Mesenchymal stem cell (in vitro differentiated cells and primary cell): ENCODE measurements at places on chromosomes 12 and 14.
A peak's percentile ranks its signal among the peaks of the same experiment; 100 is the strongest.

GRCh38 chr14:91889477-91890211 is 22.3 kb upstream of the TC2N start:
- DNase-seq: no peak

- peak; percentile 38 for DNase-seq
Measured at GRCh38 chr14:100822532-100823296, 3.2 kb upstream of the MEG3 start.

GRCh38 chr12:16002880-16003279 is 91.7 kb downstream of the DERA start:
- no peak for DNase-seq

GRCh38 chr12:120689397-120690082 is 2.6 kb downstream of the MLEC start:
- DNase-seq: peak; percentile 11

- DNase-seq: no peak
Measured at GRCh38 chr12:127300075-127300474, 966.9 kb upstream of the TMEM132C start.

DNA sequence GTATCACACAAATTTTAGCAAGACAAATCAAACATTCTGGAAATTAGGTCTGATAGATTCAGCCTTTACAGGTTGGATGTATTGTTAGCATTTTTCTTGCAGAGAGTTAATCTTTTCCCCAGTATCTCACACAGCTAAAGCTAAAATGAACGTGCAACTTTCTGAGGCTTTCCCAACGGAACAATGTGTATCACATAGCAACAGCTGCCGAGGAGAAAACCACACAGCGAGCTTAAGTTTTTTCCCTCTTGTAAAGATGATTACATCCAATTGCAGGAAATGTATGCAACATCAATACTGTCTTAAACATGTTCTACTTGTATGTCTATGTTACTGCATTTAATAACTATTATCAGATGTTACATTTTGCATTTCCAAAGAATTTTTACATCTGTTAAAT is 182.2 kb downstream of the CCDC59 start:
- no peak for DNase-seq

GRCh38 chr12:118373616-118374015 is 909 bp upstream of the TAOK3 start:
- DNase-seq: no peak

- peak; percentile 31 for DNase-seq
Measured at GRCh38 chr12:87687362-87687761, 341.8 kb downstream of the C12orf50 start.

GRCh38 chr12:121693155-121693687 is 19.3 kb upstream of the TMEM120B start:
- DNase-seq: no peak

- DNase-seq: no peak
Measured at GRCh38 chr12:13499008-13499407, 302.5 kb downstream of the EMP1 start.

DNA sequence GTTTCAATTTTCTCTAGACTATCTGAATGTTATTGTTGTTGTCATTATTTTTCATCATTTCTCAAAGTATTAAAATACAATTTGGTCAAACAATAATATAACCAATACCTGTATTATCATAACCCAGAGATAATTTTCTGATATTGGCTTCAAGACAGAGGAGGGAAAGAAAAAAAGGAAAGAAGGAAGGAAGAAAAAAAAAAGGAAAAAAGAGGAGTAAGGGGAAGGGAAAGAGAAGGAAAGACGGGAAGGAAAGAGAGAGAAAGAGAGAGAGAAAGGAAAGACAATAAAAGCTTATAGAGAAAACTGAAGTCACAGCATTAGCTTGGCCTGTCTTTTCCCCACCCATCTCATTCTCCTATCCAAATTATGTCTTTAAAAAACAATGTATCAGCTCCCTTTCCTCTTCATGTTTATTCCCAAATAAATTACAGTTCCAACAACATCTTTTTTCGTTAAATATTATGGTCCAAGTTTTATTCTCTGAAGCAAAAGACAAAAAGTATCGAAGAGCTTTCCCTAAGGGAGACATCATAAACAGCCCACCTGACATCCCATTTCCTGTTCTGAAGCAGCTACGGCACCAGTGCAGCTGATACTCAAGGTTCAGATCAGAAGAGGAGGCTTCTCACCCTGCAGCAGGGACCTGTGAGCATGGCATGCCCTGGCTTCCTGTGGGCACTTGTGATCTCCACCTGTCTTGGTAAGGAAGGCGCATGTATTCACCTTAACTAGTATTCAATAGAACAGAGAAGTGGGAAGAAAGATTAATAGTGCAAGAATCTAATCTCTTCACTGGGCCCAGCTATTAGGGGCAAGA is 308.3 kb downstream of the DAD1 start:
- no peak for DNase-seq

DNA sequence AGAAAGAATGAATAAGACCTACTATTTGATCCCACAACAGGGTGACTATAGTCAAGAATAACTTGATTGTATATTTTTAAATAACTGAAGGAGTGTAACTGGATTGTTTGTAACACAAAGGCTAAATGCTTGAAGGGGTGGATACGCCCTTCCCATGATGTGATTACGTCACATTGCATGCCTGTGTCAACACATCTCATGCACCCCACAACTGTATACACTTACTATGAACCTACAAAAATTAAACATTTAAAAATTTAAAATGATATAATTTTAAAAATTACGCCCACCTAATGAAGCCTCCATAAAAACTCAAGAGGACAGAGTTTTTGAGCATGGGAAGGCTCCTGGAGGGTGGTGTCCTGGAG is 94.5 kb downstream of the SCARB1 start:
- no peak for DNase-seq

DNA sequence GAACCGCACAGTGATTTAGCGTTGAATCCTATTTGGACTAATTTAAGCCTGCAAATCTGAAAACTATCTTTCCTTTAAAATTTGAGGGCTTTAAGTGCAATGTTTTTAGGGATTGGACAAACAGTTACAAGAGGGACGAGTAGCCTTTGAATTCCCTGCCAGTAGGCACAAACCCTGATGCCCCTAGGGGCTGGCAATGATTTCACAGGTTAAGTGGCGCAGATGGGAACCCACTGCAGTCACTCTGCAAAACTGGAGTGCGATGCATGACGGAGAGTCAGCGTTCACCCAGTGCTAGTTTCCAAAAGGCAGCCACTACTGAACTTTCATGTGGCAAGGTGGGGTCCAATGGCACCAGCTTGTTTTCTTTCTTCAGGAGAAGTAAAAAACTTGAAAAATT is 99.4 kb upstream of the FRMD6 start:
- DNase-seq: no peak

DNA sequence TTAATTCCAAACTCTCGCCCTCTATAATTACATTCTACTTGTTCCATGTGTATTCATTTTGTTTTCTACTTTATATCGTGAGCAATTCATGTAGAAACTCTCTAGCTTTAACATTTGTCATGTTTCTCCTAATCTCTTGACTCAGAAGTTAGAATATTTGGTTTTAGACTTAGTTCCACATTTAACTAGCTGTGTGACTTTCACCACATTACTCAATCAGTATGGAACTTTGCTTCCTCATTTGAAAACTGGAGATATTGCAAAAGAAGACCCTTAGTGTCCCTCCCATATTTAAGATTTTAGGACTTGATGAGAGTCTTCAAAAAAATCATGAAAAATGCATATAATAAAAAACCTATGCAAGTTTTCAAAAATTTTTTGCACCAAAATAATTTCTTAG is 447.5 kb downstream of the GXYLT1 start:
- no peak for DNase-seq
